ENCODE measurements at places on chromosomes 2 and 18.

DNA sequence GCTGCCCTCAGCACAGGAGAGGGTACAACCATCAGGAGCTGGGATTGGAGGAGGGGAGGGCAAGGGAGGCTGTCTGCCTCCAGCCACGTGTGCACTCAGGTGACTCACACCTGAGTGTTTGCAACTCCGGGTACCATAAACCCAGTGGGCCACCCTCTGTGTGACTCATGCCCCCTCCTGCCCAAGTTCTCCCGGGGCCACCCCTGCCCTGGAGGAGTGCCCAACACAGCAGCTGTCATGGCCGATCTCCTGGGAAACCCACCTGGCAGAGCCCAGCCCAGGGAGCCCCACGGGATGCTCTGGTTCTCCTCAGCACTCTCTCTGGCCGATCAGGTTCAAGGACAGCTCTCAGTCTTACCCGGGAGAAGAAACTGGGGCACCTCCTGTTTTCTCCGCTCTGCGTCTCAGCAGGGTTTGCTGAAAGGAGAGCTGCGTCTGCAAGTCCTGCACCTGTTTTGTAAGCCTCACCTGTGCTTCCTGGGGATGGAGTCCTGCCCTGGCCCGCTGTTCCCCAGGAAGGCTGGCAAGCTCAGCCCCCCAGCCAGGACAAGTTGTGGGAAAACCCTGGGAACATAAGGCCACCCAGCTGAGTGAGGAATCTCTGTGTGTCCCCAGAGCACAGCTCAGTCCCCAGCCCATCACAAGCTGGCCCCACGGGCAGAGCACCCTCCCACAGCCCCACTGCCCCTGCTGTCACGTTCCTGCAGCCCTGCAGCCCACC lies 44.0 kb upstream of the UBE2F start:
- DNase-seq, result no peak

DNA sequence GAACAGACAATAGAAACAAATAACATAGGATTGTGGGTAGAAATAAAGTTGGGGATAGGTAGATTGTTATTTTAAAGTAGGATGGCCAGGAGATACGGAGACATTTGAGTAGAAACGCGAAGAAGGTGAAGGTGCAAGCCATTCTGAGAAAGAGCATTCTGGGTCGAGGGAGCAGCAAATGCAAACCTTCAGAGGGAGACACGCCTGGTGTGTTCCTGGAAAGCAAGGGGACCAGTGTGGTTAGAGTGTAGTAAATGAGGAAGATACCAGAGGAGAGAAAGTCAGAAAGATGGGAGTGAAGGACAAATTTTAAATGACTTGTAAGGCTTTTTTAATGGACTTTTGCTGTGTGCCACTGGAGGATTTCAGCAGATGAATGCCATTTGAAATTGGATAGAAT lies 1.7 kb downstream of the CYP20A1 start:
- DNase-seq, result no peak

- no peak for DNase-seq
Measured at GRCh38 chr18:44133483-44133882, 547.2 kb upstream of the SETBP1 start.

- no peak for DNase-seq
Measured at GRCh38 chr2:231717281-231718171, 9.2 kb downstream of the PTMA start.

GRCh38 chr18:23337599-23338444 lies 115.3 kb upstream of the RIOK3 start:
- DNase-seq, result no peak

DNA sequence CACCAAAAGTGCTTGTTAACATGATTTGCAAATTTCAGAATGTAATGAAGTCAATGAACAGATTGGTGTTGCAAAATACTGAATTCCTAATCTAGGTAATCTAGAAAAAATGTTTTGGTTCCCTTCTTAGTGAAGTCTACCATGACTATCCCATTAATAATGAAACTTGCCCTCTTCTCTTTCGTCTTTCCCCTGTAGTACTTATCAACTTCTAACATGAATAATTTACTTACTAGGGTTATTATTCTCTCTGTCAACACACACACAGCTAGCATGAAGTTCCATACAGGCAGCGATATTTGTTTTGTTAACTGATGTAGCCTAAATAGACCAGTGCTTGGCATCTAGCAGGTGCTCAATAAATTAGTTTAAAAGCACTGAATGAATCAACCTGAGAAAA lies 160.2 kb downstream of the NCK2 start:
- no peak for DNase-seq

- DNase-seq, result no peak
Measured at GRCh38 chr2:16330012-16330411, 335.6 kb downstream of the CYRIA start.

DNA sequence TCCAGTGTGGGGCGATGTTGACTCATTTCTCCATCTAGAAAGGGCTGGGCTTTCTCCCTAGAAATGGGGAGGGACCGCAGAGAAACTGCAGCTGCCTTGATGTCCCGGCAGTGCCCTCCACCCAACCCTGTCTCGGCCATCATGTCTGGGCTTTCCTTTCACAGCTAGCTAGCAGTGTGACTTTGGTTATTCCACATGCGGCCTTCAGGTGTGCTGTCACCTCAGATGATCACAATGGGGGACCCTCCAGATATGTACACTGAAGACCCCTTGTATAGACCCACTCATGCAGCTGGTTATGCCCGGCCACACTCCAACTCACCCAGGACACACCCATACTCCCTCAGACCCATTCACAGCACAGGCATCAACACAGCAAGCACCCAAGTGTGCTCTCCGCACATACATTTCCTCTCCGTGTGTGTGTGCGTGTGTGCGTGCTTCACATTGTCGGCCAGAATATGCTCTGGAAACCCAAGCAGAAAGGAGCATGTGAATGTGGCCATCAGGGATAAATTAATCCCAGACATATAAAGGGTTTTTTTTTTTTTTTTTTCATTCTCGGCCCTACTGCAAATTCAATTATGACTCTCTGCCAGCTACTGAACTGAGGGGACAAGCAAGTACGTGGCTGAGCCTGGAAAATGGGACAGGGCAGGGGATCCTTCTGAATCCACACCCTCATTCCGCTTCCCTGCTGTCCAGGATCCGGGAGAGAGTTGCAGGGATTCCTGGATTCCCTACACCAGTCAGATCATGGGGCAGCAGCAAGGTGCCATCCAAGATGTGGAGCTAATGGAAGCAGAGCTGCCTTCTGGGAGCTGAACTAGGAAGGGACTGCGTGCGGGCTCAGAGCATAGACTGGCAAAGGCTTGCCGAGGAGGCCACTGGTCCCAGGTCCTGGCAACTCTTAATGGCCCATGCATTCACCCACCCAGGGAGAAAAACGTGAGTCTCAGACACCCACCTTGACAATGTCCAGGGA lies 240.2 kb downstream of the DYSF start:
- no peak for DNase-seq

GRCh38 chr18:58005885-58006523 lies 38.0 kb upstream of the NEDD4L start:
- DNase-seq, result no peak

DNA sequence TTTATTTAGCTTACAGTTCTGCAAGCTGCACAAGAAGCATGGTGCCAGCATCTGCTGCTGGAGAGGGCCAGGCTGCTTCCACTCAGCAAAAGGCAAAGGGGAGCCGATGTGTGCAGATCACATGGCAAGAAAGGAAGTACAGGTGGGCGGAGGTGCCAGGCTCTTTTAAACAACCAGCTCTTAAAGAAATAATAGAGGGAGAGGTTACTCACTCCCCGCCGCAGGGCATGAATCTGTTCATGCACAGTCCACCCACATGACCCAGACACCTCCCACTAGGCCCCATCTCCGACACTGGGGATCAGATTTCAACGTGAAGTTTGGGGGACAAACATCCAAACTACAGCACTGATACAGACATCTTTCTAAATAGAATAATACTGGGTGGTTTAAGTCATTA lies 105.8 kb downstream of the MTCL1 start:
- no peak for DNase-seq

DNA sequence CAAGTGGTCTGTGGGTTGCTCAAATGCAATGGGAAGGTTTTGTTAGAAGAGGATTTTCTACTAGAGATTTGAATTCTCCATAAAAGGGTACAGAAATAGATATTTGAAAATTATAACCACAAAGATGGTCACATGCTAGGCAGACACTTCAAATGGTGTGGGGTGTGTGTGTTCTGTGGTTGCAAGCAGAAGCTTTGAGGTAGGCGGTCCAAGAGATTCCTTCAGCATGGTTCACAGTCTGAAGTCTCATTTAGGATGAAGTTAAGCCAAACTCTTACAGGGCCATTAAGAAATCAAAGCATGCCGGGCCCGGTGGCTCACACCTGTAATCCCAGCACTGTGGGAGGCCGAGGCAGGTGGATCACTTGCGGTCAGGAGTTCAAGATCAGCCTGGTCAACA lies 38.3 kb upstream of the RMDN2 start:
- DNase-seq, result no peak

DNA sequence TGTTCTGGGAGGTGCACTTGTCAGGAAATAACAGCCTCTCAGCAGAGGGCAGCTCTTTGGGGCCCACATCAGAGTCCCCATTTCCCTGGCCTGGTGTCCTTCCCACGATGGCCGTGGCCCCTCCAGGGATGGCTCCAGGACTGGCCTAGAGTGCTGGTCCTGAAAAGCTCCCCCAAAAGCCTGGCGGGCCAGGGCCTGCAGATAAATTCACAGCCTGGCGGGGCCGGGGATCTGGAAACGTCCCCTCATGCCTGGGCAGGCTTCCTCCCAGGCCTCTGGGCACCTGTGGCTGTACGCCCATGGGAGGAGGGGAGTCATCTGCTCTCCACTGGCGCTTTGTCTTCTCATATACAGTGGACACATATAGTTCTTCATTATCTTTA lies 52.6 kb upstream of the HS6ST1 start:
- no peak for DNase-seq

- DNase-seq, result no peak
Measured at GRCh38 chr2:189661957-189662321, 680 bp downstream of the ASNSD1 start.

DNA sequence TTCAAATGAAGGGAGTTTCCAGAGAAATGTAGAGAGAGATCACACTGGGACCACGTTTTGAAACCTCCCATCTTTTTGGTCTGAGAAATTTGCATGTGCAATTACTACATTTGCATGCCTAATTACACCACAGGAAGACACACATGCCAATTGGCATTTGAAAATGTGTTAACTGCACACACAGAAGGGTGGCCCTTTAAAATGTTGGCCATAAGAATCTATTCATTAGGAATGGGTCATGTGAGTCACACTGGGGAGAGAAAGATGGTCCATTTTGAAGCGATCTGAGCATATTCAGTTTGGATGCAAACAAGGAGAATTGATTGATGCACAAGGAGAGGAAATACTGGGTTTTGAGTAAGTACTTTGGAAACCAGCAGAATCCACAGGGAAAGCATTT lies 1407.1 kb upstream of the ACVR2A start:
- DNase-seq, result no peak

- no peak for DNase-seq
Measured at GRCh38 chr2:203730883-203731282, 24.4 kb downstream of the CD28 start.

- no peak for DNase-seq
Measured at GRCh38 chr2:223414646-223415045, 187.5 kb downstream of the SCG2 start.

DNA sequence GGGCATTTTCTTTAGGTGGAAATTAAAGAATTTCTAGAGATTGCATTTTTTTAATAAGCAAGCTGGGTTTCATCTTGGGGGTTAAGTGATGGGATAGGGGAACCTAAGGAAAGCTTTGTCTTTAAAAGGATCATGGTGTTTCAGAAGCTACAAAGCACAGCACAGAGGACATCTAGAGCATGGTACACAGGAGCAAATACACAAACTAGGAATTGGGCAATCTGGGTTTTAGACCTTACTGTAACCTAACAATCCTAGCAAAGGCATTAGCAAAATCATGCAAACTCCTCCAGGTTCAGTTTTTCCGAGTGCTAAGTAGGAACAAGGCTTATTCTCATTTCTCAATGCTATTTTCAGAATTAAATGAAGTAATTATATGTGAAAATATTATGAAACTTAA lies 134.1 kb downstream of the CD226 start:
- DNase-seq, result no peak

DNA sequence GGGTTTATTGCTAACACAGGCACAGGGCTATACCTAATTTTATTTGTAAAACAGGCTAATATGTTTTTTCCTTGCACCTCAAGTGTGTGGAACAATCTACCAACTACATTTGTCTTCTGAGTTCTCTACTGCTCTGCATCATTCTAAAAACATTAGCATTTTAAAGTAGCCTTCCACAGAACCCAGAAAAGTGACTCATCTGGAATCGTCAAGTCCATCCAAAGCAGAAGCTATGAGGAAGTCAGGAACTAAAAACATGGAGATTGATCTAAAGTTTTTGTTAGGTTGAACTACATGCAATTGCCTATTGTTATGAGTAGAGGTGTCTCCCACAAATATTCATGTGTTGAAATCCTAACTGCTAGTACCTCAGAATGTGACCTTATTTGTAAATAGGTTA lies 70.9 kb downstream of the SUCLG1 start:
- no peak for DNase-seq

GRCh38 chr2:231425811-231426703 lies 30.5 kb downstream of the B3GNT7 start:
- DNase-seq, result no peak
